ENCODE measurements at places on chromosomes 12 and 14.

DNA sequence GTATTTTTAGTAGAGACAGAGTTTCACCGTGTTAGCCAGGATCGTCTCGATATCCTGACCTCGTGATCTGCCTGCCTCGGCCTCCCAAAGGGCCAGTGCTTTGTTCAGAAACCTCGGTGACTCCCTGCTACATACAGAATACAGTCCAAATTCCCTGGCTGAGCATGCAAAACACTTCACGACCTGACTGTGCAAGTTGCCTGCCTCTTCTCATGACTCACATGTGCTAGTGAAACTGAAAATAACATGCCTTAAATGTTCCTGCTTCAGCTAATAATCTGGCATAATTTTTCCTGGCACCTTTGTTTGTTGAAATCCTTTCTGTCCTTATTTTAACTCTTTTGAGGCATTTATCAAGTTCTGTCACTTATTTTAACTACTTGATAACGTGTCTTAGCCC is 8.2 kb downstream of the DMAC2L start:
- DNase-seq, result no peak

- peak; percentile 9 for DNase-seq
Measured at GRCh38 chr14:91154851-91155625, 41.2 kb downstream of the DGLUCY start.

GRCh38 chr12:91074154-91074709 is 16.4 kb upstream of the KERA start:
- DNase-seq, result no peak

DNA sequence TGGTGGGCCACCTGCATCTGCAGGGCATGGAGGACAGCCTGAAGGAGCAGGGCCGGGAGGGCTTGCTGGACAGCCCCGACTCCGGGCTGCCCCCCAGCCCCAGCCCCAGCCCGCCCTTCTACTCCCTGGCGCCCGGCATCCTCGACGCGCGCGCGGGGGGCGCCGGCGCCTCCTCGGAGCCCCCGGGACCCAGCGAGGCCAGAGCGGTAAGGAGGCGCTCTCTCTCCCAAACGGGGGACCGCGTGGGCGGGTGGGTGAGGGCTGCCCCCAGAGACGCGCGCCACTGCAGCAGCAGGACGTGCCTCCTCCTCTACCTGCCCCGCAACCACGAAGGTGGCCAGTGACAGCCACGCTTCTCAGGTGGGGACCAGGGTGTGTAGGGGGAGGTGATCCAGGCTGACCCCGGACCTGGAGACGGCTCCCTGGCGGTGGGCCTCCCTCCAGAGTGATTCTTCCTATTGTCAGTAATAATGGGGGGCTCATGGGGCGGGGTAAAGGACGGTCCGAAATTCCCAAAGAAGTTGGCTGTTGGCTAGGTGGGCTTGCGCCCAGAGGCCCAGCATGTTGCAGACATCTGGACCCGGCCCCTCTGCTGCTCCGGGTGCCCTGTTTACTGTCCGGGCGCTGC is 652 bp downstream of the RFLNA start:
- DNase-seq, result no peak

GRCh38 chr12:89528434-89528833 is 2.6 kb upstream of the POC1B start:
- no peak for DNase-seq

- peak; percentile 20 for DNase-seq
Measured at GRCh38 chr12:45989721-45990467, 480 bp downstream of the SCAF11 start.

DNA sequence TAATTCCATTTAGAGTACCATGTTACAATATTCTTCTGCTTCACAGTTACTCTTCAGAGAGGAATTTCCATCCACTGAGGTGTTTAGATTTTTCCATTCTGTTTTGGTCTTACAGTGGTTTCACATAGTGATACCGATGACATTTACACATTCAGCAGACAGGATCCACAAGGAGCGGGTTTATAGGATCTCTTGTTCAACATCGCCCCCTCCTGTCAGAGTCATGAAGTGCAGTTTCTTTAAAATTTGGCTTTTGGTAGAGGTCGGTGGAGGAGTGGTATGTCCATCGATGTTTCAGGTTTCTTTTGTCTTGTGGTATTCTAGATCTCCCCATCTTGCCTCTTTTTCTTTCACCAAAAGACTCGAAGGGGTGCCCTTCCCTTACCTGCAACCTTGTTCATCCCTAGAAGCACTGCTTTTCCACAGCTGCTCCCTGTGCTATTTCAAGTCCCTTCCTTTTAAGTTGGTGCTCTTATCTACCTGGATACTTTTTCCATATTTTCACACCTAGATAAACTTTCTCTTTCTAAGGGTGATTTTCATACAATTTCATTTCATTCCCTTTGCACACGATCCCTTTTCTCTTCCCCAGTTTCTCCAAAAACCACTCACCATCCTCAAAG is 181.3 kb downstream of the ITPR2 start:
- no peak for DNase-seq

- no peak for DNase-seq
Measured at GRCh38 chr12:91211866-91212265, 29.2 kb upstream of the DCN start.

GRCh38 chr12:126899926-126900792 is 1366.8 kb upstream of the TMEM132C start:
- DNase-seq, result no peak

- no peak for DNase-seq
Measured at GRCh38 chr14:61516118-61516743, 179.1 kb upstream of the HIF1A start.

GRCh38 chr14:76088771-76089571 is 62.8 kb upstream of the GPATCH2L start:
- no peak for DNase-seq

DNA sequence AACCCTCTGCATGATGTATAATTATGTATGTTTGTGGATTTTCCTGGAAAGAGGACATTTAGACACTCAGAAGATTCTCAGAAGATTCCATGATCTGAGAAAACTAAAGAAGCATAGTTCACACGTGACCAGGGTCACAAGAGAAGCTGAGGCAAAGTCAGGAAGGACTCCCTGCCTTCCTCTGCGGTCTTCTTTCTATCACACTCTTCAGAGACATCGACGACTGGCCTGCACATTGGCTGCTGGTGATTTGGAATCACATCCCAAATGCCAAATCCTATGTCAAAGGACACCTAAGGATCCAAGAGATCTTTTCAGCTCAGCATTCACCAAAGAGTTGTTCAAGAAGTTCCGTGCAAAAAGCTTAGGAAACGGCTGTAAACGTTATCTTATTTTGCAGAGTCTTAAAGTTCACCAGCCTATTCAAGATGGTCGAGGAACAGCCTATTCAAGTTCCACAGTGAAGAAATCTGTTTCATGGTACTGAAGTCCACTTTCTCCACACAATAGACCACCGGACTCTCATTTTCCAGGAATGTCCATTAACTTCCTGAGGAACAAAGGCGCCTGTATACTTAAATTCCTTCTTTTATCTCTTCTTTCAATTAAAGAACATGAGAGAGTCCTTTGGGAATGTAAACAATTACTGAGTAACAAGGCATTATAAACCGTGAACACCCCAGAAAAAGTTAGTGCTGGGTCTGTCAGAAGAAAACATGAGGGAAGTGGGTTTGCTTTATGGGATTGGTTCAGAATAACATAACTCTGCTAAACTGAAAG is 42.1 kb downstream of the IGF1 start:
- DNase-seq, result no peak

Data from stimulated activated CD8-positive, alpha-beta memory T cell treated with anti-CD3 and anti-CD28 coated beads, Interleukin-2, amount 100 ng/mL, for 1 hour (primary cell).